ENCODE measurements at places on chromosomes 1 and 21.

DNA sequence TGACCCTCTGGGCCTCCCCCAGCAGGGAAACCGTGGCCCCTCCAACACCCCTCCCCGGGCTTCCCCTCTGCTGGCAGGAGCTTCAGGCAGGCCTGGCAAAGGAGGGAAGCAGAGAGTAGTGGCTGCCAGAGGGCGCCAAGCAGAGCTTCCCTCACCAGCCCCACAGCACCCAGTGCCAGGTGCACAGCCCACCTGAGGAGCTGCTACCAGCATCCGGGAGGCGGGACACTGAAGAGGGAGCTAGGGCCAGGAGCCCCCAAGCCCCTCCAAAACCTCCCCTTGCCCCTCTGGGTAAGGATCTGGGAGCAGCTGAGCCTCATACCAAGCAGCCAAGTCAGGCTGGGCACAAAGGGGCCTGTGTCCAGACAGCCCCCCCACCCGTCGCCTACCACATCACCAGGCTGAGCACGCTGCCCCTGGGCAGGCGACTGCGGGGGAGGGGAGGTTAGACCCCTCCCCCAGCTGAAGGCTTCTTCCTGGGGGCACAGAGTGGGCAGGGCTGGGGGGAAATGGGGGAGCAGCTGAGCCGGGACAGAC, 19.6 kb downstream of the CCDC24 start:
- DNase-seq: no peak

- peak; percentile 76 for DNase-seq
Observed at GRCh38 chr1:3312898-3313575, 141.4 kb upstream of the ARHGEF16 start.

DNA sequence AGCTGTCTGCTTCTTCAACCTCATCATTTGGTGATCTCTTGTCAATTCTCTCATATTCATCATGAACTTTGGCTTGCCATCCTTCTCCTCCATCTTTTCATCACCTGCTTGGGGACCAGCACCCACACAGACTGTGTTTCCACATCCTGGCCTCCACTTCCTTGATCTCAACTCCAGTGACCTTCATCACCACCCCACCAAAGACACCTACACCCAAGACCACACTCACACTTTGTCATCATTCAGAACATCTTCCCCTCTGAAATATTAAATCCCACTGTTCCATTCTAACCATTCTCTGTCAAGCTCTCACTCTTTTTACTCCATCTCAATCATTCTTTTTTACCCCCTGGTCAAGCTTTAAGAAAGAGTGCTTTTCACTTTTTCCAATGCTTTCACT, 115.5 kb upstream of the VAV3 start:
- peak; percentile 28 for DNase-seq

DNA sequence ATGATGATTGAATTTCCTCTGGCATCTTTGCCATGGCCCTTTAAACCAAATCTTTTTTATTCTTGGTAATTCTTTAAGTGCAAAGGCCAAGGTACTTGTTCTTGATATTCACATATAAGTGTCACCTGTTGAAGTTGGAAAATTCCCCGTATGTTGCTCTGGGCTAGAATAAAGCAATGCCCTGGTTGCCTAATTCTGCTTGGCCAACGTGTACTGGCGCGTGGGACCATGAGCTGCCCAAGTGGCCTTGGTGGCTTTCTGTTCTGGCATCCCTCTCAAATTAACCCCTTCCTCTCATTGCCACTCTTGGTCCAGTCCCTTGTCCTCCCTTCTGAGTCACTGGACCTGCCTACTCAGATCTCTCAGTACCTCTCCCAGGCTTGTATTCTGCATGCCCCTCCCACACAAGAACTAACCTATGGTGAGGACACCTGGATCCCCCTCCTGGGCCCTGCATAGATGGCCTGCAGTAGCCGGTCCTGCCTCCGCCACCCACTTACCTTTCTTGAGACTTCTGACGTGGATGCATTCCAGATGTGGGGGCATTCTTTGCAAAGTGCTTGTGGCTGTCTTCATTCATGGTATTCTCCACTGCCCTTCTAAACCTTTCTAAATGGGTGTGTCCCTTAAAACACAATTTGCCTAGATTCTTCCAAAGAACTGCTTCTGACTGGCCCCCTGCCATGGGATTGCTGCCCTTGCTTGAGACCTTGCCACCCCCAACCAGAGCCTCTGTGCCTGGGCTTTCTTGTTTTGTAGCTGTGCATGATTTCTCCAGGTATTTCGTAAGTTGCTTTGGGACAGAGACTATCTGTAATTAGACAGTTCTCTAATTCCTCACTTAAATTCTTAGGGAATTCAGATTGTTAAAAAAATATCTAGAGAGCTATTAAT, 152.4 kb downstream of the GALNT2 start:
- no peak for DNase-seq

DNA sequence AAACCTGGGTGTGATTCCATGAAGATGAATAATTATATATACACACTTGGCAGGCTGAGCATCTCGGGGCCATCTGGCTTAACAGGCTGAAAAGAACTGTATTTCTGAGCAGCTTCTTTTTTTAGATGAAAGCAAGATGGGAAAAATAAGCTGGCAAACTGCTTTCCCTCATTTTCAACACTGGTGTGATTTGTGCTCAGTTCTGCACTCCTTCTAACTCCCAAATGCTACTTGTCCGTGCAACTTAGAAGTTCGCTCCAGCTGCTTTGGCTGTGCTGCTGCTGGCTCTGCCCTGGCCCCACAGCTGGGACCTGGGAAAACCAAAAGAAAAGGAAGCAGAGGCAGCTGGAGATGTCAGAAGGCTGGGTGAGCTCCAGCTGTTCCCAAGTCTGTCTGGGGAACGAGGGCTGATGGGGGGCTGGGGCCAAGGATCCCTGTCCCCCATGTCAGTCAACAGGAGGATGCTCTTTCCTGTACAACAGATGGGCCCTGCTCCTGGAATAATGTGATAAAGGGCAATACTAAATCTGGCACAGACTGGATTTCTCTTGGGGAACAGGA, 44.9 kb downstream of the PAFAH2 start:
- no peak for DNase-seq

Measured in activated CD4-positive, alpha-beta T cell treated with anti-CD3 and anti-CD28 coated beads, Interleukin-2, Interleukin-6, amounts not matched to agents 100 ng/mL and 50 ng/mL, durations not matched to agents 16 hours and 8 hours (primary cell).